NCI-H748 treated with DMSO at 0.1 percent for 48 hours (cell line): ENCODE measurements at places on chromosomes 5 and 9.

GRCh38 chr9:31188496-31188895 lies 1195.9 kb upstream of the ACO1 start:
- DNase-seq = no peak

GRCh38 chr5:138878437-138879235 lies 3.5 kb upstream of the LRRTM2 start:
- DNase-seq = no peak

DNA sequence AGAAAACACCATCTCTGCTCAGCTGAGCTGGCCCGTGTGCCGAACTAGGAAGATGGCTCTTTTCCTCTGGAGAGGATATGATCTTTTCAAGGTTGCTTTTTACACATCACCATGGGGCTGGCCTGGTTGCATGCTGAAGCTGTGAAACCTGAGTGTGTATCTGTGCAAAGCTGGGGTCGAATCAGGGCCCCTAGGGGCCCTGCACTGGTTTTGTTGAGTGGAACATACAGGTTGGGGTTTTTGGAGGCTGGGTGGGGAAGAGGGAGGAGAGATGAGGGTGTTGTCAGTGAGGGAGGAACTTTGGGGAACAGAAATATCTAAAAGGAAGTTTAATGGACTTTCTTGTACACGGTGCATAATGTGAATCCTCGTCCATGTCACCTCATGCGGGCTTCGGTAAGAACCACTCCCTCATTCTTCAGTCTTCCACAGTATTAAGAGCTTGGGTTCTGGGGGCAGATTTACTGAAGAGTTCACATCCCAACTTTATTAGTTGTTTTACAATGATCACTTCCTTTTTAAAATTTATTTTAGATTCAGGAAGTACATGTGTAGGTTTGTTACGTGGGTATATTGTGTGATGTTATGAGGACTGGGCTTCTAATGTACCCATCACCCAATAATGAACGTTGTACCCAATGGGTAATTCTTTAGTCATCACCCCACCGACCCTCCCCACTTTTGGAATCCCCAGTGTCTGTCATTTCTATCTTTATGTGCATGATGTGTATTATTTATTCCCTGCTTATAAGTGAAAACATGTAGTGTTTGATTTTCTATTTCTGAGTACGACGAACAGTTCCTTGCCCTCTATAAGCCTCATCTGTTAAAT lies 238.2 kb downstream of the NR3C1 start:
- DNase-seq = no peak

GRCh38 chr9:114737118-114737517 lies 55.1 kb upstream of the TEX48 start:
- DNase-seq = no peak

- no peak for DNase-seq
Observed at GRCh38 chr9:136079916-136080246, 15.2 kb downstream of the NACC2 start.
